ENCODE measurements at places on chromosomes 3 and 15. TPM values are rescaled to one million over a fixed set of nuclear protein-coding genes. Genes with fewer than 3 reads are reported as not detected.
A peak's percentile ranks its signal among the peaks of the same experiment; 100 is the strongest.

GRCh38 chr15:78810003-78810361 is 1.3 kb downstream of the ADAMTS7 start:
- peaks cover 21% of the 10 kb centered on the region for H3K4me1 ChIP-seq
- H3K4me3 ChIP-seq: no peak overlapping the region
- DNase-seq: peak; percentile 21
- H3K27ac ChIP-seq: no peak overlapping the region
- H3K36me3 ChIP-seq: no peaks in the 10 kb centered on the region

DNA sequence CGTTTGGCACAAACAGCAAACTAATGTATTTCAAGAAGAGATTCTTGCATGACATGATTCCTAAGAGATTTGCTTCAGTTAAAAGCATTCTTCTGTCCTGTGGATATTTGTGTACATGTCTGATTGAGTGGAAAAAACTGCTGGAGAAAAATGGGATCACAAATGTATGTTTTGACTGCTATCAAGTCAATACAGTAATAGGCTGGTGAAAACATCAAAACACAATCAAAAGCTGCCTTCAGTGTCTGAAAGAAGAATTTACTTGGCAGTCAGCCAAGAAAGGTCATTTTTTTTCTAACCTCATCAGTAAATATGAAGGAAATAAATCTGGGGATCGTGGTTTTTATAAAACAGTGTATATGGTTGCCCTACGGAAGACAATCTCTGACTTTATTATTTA is 1214.8 kb downstream of the NSUN3 start:
- no peaks in the 10 kb centered on the region for H3K4me1 ChIP-seq
- no peaks in the 10 kb centered on the region for H3K36me3 ChIP-seq
- H3K27me3 ChIP-seq: no peaks in the 10 kb centered on the region
- H3K27ac ChIP-seq: no peak overlapping the region
- DNase-seq: no peak
- no peak overlapping the region for H3K4me3 ChIP-seq

DNA sequence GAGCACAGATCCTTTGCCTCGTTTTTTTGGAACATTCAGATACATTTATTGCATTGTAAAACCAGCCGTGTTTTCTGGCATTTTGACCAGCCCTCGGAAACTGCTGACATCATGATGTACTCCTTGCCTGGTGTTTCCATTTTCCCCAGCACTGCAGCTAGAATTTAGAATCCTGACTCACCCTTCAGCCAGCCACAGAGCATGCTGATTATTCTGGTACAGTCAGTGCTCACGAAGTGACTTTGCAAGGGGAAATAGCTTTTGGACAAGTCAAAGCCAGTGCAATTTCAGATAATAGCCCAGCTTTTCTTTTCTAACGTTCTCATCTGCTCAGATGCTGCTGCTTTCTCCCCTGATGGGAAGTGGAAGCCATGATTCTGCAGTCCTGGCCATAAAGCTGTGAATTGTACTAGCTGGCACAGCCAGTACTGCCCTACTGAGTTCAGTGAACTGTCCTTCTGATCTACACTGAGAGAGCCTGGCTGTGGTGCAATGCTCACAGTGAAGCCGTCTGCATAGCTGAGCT is 12.1 kb upstream of the CNBP start:
- H3K36me3 ChIP-seq: no peaks in the 10 kb centered on the region
- no peak overlapping the region for H3K27ac ChIP-seq
- H3K4me1 ChIP-seq: peaks cover 14% of the 10 kb centered on the region
- H3K4me3 ChIP-seq: no peak overlapping the region

- peaks cover 21% of the 10 kb centered on the region for H3K4me1 ChIP-seq
- peak overlapping the region; percentile 99 for H3K27ac ChIP-seq
- H3K27me3 ChIP-seq: no peaks in the 10 kb centered on the region
- no peak overlapping the region for H3K4me3 ChIP-seq
- DNase-seq: no peak
- no peaks in the 10 kb centered on the region for H3K36me3 ChIP-seq
Measured at GRCh38 chr15:92811148-92811913, 88.8 kb upstream of the CHD2 start.

The LIPH gene
- not detected for total RNA-seq

DNA sequence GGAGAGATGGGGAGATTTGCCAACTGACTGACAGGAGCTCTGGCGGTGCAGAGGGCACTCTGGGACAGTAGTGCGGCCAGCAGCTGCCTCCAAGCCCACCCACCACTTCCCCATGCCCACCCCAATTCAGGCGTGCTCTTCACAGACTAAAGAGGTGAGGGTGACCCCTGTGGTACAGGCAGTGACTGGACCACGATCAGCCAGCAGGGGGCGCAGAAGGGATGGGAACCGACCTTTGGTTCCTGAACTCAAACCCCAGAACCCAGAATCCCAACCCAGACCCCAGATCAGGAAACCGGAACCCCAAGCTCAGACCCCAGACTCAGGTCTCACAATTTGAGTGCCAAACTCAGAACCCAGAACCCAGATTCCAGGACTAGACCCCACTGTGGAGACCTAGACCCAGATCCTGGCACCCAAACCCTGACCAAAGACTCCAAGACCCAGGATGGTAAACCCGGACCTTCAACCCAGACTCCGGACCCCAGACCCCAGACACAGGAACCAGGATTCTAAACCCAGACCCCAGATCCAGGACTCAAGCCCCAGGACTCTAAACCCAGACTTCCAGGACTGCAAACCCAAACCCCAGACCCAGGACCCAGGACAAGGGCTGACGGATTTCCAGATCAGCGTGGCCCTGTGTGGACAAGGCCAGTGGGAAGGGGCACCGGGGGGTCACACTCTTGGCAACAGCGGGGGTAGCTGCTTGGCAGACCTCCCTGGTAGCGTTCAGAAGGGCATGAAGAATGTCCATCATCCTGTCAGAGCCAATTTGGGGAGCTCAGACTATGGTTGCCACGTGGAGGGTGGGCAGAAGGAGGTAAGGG is 3.7 kb upstream of the MYL3 start:
- no peak overlapping the region for H3K4me3 ChIP-seq
- no peak overlapping the region for H3K27ac ChIP-seq
- H3K4me1 ChIP-seq: no peaks in the 10 kb centered on the region
- DNase-seq: peak; percentile 81
- H3K27me3 ChIP-seq: no peaks in the 10 kb centered on the region

DNA sequence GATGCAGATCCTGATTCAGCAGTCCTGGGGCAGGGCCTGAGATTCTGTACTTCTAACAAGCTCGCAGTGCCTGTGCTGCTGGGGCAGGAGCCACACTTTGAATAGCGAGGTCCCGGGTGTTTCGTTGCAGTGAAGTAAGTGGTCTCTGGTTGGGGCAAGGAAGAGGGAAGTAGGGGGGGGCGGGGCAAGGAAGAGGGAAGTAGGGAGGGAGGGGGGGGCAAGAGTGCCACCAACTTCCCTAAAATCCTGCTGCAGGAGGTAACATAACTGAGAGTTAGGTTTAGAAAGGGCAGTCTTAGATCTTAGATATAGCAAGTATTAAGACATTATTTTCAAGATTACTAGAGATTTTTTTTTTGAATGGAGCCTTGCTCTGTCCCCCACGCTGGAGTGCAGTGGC is 35.5 kb downstream of the CRTAP start:
- H3K27ac ChIP-seq: no peak overlapping the region
- H3K27me3 ChIP-seq: no peaks in the 10 kb centered on the region
- H3K4me3 ChIP-seq: no peak overlapping the region
- peaks cover 6% of the 10 kb centered on the region for H3K4me1 ChIP-seq
- peaks cover 4% of the 10 kb centered on the region for H3K36me3 ChIP-seq
- no peak for DNase-seq

GRCh38 chr3:46731795-46732194 is 14.1 kb upstream of the PRSS50 start:
- no peak overlapping the region for H3K27ac ChIP-seq
- no peak for DNase-seq
- H3K27me3 ChIP-seq: no peaks in the 10 kb centered on the region
- no peak overlapping the region for H3K4me3 ChIP-seq
- no peaks in the 10 kb centered on the region for H3K36me3 ChIP-seq

The CACNA2D3 gene
- 0.15 TPM for total RNA-seq

The GASK1A gene
- 0.15 TPM for total RNA-seq

GRCh38 chr3:21067031-21067813 is 683.8 kb downstream of the ZNF385D start:
- no peak overlapping the region for H3K27ac ChIP-seq
- no peaks in the 10 kb centered on the region for H3K4me1 ChIP-seq
- no peaks in the 10 kb centered on the region for H3K27me3 ChIP-seq
- no peak for DNase-seq

The GUCA1C gene
- not detected for total RNA-seq

- H3K4me1 ChIP-seq: no peaks in the 10 kb centered on the region
- H3K36me3 ChIP-seq: no peaks in the 10 kb centered on the region
- DNase-seq: no peak
- no peak overlapping the region for H3K27ac ChIP-seq
- H3K27me3 ChIP-seq: no peaks in the 10 kb centered on the region
Measured at GRCh38 chr3:63251499-63251898, 26.6 kb upstream of the SYNPR start.

The KCNMB3 gene
- 6.1 TPM for total RNA-seq

DNA sequence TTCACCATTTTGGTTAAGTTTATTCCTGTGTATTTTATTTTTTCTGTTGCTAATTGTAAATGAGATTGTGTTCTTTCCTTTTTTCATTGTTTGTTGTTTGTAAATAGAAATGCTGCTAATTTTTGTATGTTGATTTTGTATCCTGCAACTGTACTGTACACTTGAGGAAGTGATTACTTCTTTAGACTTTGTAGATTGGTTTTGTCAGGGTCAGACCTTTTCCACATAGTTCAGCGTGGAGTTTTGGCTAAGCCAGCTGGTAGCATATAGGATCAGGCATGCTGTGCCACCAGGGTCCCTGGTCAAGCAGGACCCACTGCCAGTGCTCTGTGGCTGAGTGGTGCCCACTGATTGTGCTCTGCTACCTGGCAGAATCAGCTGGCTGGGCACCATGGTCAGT is 80.1 kb downstream of the CD200 start:
- DNase-seq: no peak
- H3K36me3 ChIP-seq: no peaks in the 10 kb centered on the region
- peak overlapping the region; percentile 8 for H3K27ac ChIP-seq
- peaks cover 12% of the 10 kb centered on the region for H3K4me1 ChIP-seq
- H3K27me3 ChIP-seq: no peaks in the 10 kb centered on the region

GRCh38 chr3:196235452-196236122 is 19.3 kb downstream of the SLC51A start:
- no peak overlapping the region for H3K27ac ChIP-seq
- H3K36me3 ChIP-seq: peaks cover 32% of the 10 kb centered on the region
- H3K4me1 ChIP-seq: no peaks in the 10 kb centered on the region
- no peak for DNase-seq
- H3K4me3 ChIP-seq: no peak overlapping the region
- no peaks in the 10 kb centered on the region for H3K27me3 ChIP-seq

The TRH gene
- not detected for total RNA-seq

- H3K27me3 ChIP-seq: no peaks in the 10 kb centered on the region
- no peak overlapping the region for H3K4me3 ChIP-seq
- no peaks in the 10 kb centered on the region for H3K4me1 ChIP-seq
- H3K36me3 ChIP-seq: no peaks in the 10 kb centered on the region
- no peak overlapping the region for H3K27ac ChIP-seq
Measured at GRCh38 chr3:161927131-161927530, 430.5 kb downstream of the OTOL1 start.

The KNG1 gene
- not detected for total RNA-seq

DNA sequence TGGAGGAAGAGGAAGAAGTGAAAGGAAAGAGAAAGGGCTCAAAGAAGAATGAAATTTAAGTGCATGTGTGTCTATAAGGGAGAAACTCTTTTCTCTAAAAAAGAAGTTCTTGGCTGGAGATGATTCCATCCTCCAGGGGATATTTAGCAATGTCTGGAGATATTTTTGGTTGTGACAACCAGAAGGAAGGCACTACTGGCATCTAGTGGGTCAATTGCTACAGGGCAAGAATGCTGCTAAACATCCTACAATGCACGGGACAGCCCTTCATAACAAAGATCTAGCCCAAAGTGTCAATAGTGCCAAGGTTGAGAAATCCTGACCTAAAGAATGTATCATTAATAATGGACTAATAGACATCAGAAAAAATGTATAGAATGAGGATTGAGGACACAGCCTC is 57.4 kb upstream of the ST3GAL6 start:
- H3K4me3 ChIP-seq: no peak overlapping the region
- no peak for DNase-seq
- no peaks in the 10 kb centered on the region for H3K36me3 ChIP-seq
- no peaks in the 10 kb centered on the region for H3K27me3 ChIP-seq

DNA sequence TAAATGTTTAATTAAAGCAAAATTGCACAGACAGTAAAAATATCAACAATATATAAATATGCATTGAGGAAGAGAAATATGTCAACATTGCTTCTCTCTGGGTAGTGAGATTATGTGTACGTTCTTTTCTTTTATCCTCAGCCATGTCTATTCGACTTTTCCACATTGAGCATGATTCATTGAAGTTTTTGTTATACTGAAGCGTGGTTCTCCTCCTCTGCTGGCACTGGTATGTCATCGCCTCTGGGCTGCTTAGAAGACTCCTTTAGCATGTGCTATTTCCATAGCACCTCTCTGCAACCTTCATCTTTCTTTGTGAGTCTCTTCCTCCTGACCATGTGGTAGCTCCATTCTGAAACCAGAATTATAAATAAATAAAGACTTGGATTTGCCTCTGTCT is 65.8 kb upstream of the AKAP13 start:
- no peaks in the 10 kb centered on the region for H3K36me3 ChIP-seq
- H3K4me3 ChIP-seq: no peak overlapping the region
- no peak overlapping the region for H3K27ac ChIP-seq
- no peak for DNase-seq
- no peaks in the 10 kb centered on the region for H3K27me3 ChIP-seq
- peaks cover 61% of the 10 kb centered on the region for H3K4me1 ChIP-seq

DNA sequence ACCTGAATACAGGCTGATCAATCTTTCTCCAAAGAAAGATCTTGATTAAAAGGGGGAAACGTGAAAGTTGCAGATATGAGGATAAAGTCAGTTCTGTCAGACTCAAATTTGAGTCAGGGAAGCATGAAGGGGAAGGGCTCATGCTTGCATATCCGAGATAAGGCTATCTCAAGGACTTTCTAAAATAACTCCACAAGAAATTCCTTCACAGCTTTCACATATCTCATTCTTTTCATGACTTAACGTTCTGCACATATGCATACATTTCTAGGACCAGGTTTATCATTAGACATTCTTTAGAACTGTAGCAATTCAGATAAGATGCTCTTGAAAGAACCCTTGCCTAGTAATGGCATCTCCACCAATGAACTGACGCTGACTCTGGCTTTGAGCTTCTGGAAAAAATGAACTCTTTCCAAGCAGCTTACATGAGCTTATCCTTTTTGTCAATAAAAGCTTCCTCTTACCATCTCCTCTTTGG is 15.9 kb downstream of the SH3GL3 start:
- H3K4me3 ChIP-seq: no peak overlapping the region
- no peak for DNase-seq
- no peaks in the 10 kb centered on the region for H3K36me3 ChIP-seq
- H3K4me1 ChIP-seq: no peaks in the 10 kb centered on the region
- no peak overlapping the region for H3K27ac ChIP-seq
- H3K27me3 ChIP-seq: no peaks in the 10 kb centered on the region

DNA sequence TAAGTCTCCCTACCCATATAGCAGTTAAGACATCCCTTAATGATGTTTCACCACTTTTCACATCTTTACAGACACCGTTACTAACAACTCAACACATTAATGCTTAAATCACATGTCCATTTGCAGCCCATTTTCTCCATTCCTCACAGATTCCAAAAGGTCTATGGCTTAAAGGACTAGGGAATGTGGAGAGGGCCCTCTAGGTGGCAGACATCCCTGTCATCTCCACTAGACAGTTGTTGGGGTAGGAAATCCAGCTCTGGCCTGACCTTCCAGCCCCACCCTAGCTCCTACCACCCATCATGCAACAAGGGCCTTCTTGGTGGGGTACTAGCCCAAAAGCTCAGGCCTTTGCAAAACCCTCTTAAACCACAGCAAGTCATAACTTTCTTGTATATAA is 25.2 kb downstream of the CPEB1 start:
- no peaks in the 10 kb centered on the region for H3K36me3 ChIP-seq
- no peak overlapping the region for H3K27ac ChIP-seq
- H3K4me3 ChIP-seq: no peak overlapping the region
- H3K4me1 ChIP-seq: no peaks in the 10 kb centered on the region

The NTRK3 gene
- not detected for total RNA-seq

Data from B cell (primary cell).